Hepatocyte (in vitro differentiated cells): ENCODE measurements at places on chromosomes 1 and 21. TPM values are rescaled to one million over a fixed set of nuclear protein-coding genes. Genes with fewer than 3 reads are reported as not detected.
A peak's percentile ranks its signal among the peaks of the same experiment; 100 is the strongest.

DNA sequence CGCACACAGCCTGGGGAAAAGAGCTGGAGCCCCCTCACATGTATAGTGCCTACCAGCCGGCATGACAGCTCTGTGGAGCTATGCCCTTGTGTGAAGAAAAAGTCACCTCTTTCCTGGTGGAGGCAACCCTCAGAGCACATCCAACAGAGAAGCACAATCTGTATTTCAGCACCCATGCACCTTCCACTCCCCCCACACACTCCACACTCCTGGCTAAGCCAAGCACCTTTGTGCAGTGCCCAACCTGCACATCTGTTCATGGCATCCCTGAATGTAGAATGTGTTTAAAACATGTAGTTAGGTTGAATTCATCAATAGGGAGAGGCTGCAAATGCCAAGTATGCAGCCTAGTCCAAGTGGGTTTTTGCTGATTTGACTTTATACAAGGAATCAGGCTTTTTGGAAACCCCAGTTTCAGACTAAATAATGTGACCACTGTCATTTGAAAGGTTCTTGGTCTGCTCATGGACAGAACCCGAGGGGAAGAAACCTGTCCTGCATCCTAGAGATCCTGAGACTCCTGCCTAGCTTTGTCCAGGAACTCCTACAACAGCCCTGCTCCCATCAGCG is 197.1 kb downstream of the TOMM20 start:
- no peak for DNase-seq

GRCh38 chr21:30227128-30227527 is 11.2 kb upstream of the CLDN8 start:
- no peak for DNase-seq

- DNase-seq: no peak
Observed at GRCh38 chr1:215992620-215993019, 425.5 kb downstream of the KCTD3 start.

DNA sequence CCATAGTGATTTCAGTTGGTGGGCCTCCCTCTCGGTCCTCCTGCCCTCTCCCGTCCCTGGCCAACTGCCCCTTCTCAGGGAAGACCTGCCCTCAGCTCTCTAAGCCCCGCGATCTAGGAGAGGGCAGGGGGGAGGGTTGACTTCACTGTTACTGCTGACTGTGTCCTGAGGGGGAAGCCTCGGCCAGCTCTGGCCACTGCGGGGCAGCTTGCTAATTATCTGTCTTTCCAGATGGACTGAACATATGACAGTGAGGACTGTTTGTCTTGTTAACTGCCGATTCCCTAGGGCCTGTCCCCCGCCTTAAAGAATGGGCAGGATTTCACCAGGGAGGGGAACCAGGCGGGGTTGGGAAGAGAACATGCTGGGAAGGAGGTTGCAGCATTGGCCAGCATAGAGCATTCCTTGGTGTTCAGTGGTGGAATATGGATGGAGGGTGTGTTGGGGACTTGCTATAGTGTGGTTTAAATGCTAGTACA is 22.9 kb downstream of the NIPAL3 start:
- no peak for DNase-seq

DNA sequence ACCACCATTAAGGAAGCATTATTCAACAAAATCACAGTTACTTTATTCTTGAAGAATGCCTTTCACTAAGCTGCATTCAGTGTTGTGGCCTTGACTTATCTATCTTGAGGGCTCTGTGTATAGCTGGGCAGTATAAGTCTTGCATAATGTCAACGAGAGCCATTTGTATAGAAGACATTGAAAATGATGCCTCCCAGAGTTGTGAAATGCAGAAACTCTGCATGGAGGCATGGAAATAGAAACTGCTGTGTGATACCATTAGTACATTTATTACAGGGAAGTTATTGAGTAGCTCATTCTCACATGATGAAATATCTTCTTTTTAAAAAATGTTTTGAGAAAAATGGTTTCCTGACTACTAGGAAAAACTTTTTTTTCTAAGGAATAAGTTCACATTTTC is 111.4 kb upstream of the SNX7 start:
- no peak for DNase-seq

- DNase-seq: no peak
Observed at GRCh38 chr1:46150085-46150484, 17.7 kb upstream of the PIK3R3 start.

- DNase-seq: peak; percentile 53
Observed at GRCh38 chr1:44609412-44609767, 64.9 kb downstream of the TMEM53 start.

- no peak for DNase-seq
Observed at GRCh38 chr1:94946886-94947285, 20.0 kb upstream of the CNN3 start.

DNA sequence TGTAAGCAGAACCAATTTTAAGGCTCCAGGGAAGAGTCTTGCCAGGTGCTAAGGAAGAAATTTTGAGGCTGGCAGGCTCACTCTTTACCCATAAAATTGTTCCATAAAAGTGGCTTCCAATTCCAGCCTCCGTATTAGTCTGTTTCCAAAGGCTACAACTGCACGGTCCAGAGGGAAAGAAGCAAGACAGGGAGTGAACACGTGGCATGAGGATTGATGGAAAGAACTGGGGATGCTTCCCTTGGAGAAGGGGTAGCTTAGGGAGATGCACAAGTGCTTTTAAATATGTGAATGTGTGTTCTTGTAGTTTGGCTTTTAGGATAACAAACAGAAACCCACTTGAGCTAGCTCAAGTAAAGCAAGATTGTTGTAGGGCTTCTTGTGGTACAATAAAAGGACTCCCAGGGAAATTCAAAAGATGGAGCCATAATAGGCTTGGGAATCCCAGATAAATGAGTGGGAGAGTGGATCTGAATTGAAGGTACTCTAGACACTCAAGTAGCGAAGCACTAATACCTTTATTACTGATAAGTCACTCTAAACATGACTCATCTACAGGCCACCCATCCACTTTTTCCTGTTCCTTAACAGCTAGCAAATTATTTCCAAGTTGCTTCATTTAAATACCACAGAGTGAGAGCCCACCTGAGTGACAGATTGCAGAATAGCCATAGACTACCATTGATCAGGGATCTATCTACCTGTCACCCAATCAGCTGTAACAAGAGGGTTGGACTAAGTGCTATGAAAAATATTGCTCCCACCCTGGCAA is 34.8 kb upstream of the NPL start:
- peak; percentile 18 for DNase-seq

DNA sequence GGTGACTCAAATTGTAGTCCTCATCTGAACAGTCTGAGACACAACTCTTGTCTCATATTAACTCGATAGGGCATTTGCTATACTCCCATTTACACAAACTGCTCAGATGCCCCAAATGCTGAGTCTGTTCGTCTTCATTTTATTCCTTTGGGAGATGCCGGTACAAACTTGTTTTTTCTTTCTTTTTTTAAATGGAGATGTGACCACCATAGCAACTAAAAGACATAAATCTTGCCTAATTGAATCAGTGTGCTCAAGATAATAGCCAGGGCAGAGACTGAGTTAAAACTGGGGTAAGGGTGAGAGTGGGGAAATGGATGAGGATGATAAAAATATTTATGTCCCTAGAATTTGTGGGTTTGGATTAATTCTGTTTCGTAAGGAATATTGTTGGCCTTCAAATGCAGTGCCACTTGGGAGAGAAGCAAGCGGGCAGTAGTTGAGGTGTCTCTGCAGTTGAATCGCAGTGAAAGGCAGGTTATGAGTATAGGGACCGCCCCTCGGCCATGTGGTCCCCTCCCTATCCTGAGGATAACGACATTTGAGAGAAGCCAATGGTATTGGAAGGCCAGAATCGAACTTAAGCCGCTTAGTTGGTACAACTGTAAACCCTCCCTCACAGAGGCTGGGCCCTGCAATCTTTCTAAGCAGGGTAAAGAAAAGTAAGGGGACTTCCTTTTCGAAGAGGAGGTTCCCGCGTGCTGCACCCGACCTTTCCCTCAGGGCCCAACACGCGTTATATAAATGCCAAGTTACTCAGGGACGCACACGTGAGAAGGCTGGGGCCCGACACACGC is 859 bp upstream of the LRRC8B start:
- DNase-seq: peak; percentile 64

GRCh38 chr1:156554971-156555370 is 17.4 kb downstream of the IQGAP3 start:
- no peak for DNase-seq

GRCh38 chr1:27241677-27242076 is 7.2 kb downstream of the WDTC1 start:
- DNase-seq: no peak

The TSPEAR gene
- total RNA-seq: 0.16 TPM in 1 of 2 replicates, not detected in the other

The RUNX1 gene
- 10.9 and 16.7 TPM in 2 replicates for total RNA-seq

The FCRL5 gene
- total RNA-seq: not detected in 2 replicates

The PLCH2 gene
- total RNA-seq: 0.48 and 1.3 TPM in 2 replicates
